Fibroblast of skin of back (primary cell): ENCODE measurements at places on chromosomes 3 and 15.

- DNase-seq = no peak
These were observed 60.0 kb downstream of the AKAP13 start for GRCh38 chr15:85440451-85440850.

DNA sequence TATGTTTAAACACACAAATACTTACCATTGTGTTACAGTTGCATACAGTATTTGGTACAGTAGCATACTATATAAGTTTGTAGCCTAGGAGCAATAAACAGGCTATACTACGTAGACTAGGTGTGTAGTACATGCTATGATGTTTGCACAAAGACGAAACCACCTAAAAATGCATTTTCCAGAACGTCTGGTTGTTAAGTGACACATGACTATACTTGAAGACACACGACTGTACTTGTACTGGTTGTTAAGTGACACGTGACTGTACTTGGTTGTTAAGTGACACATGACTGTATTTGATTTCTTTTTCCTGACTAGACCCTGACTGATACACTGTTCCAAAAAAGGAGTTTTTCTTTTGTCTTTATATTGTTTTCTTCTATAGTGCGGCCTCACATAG, 34.1 kb downstream of the RAB8B start:
- DNase-seq = no peak

GRCh38 chr3:169699536-169700050, 36.1 kb upstream of the MECOM start:
- peak; percentile 5 for DNase-seq

GRCh38 chr3:140251678-140252077, 316.7 kb downstream of the CLSTN2 start:
- no peak for DNase-seq

GRCh38 chr15:39310633-39311032, 270.2 kb upstream of the THBS1 start:
- DNase-seq = no peak

GRCh38 chr3:146543461-146544001, 876 bp downstream of the PLSCR1 start:
- peak; percentile 20 for DNase-seq

DNA sequence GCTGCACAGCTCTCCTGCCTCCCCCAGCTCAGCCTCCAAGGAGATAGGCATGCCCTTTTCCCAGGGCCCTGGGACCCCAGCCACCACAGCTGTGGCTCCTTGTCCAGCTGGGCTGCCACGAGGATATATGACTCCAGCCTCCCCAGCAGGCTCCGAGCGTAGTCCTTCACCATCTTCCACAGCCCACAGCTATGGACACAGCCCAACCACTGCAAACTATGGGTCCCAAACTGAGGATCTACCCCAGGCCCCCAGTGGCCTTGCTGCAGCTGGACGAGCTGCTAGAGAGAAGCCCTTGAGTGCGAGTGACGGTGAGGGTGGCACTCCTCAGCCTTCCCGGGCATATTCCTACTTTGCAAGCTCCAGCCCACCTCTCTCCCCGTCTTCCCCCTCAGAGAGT, 20.5 kb upstream of the APEH start:
- no peak for DNase-seq

- no peak for DNase-seq
These were observed 353.9 kb upstream of the NAALADL2 start for GRCh38 chr3:174505266-174505665.

DNA sequence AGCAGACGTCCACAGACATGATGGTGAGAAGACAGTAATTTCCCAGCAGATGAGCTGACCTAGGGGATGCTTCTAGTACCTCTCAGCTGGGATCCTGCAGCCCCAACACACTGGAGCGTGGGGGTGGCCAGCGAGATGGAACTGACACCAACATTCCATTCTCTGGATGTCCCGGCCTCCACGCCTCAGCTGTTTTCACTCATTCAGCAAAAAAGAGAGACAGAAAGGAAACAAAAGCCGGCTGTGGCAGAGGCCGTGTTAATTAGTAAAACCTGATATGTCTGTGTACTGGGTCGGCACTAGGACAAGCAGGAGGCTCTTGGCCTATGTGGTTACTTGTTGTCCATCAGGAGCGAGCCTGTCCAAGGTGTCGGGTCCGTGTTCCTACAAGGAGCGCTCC, 82.6 kb upstream of the MYZAP start:
- peak; percentile 57 for DNase-seq

DNA sequence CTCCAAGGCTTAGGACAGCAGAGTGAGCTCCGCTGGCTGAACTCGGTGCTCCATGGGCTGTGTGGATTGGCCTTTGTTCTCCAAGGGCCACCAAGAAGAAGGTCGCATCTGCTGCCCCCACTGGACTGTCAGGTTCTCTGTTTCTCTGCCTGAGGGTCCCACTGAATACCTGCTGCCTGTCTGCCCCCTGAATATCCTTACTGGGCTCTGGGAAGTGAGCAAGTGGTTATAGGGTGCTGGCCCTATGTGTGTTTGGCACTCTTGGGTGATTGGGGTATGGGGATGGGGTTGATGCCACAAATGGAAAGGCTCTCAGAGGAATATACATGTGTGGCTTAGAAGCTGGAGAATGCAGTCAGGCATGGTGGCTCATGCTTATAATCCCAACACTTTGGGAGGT, 82.3 kb downstream of the THSD4 start:
- no peak for DNase-seq

- DNase-seq = no peak
These were observed 19.2 kb downstream of the PXK start for GRCh38 chr3:58351920-58352319.

DNA sequence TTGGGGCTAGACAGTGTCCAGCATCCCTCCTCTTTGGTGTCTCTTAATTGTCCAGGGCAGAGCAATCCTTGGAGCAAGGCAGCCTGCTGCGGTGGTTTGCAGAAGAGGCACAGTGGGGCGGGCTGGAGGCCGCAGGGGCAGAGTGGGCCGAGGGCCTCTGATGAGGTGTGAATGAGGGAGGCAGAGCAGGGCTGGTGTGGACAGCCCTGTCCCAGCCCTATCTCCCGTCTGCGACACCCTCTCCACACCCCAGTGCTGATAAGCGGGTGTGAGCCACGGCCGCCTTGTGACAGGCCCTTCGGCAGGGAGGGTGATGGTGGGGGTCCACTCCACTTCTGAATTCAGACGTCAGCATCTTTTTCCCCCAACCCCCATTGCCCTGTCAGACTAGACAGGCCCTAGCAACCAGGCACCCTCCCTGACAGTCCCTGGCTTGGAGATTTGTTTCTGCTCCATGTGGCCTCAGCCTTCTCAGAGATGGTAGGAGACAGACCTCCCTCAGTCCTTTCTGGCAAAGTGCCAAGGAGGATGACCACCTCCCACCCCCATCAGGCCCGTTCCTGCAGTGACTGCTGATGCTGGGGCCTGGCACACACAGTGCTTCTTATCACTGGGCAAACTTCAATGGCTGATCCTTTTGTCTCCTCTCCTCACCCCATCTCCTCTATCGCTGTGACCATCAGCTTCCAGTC, 37.3 kb downstream of the EXOG start:
- DNase-seq = no peak

- peak; percentile 51 for DNase-seq
These were observed 40.1 kb upstream of the EPHB1 start for GRCh38 chr3:134754768-134755559.

DNA sequence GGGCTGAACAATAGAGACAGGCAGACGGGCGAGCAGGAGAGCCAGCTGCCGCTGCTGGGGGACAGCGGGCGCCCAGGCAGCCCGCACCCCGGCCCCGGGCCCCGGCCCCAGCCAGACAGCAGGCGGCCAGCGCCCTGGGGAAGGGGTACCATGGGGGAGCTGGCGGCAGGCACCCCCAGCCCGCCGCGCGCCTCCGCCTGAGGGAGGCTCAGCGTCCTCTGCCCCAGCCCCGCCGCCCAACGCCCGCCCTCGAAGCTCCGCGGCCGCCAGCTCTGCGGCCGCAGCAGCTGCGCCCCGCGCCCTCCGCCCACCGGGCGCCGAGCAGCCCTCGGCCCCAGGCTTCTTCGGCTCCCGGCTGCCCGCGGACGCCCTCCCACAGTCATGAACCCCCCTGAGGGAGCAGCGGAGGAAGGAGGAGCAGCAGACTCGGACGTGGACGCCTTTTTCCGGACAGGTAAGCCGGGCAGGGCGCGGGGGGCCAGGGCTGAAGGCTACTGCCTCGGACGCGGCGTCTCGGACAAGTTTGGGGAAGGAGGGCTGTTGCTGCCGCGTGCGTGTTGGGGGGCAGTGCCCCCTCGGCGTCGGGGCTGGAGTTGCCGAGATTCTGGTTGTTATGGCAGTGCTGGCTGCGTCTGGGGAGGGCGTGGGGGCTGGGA, 41.6 kb upstream of the ROPN1 start:
- DNase-seq = peak; percentile 31

GRCh38 chr3:61809879-61810278, 248.5 kb downstream of the PTPRG start:
- DNase-seq = no peak

DNA sequence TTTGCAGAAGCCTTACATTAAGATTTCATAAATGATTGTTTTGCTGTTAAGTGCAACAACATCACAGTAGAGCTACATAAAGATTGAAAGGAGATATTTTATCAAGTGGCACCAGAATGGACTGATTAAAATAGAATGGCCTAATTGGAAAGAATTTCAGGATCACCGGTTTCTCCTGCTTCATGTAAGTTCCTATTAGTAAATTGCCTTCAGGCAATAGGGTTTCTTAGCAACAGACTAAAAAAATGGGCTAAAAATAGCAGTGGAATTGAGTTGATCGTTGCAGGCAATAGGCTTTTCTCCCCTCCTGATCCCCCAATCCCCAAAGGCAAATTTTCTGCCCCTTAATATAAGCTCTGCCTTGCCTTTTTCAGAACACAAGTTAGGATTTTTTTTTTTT, 917 bp downstream of the LNP1 start:
- peak; percentile 65 for DNase-seq

DNA sequence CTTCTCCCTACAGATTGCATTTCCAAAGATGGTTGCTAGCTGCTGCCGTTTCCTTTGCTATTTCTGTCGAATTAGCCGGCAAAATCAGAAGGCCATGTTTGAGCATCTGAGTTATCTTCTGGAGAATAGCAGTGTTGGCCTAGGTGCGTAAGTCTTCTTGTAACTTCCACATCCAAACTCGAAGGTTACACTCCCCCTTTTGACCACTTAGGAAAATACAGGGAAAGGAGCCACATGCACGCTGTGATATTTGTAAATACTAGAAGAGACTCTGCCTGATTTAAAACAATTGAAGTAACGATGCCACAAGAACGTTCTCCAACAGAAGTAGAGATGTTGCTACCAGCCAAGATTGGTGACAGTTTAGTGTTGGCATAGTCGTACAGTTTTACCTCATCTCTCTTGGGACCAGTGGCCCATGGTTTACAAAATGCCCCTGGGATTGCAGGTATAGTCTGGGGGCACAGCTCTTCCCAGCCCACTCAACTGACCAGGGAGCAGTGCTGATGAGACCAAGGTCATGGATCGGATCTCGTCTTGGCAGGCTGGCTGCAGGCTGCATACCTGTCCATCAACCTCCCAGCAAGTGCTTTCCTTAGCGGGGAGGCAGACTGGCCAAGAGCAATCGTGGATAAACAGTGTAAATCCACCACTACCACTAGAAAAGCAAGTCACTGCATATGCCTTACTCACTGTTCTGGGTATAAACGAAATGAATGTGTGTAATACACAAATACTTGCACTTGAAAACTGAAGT, 268.4 kb upstream of the CHRM5 start:
- DNase-seq = peak; percentile 12

DNA sequence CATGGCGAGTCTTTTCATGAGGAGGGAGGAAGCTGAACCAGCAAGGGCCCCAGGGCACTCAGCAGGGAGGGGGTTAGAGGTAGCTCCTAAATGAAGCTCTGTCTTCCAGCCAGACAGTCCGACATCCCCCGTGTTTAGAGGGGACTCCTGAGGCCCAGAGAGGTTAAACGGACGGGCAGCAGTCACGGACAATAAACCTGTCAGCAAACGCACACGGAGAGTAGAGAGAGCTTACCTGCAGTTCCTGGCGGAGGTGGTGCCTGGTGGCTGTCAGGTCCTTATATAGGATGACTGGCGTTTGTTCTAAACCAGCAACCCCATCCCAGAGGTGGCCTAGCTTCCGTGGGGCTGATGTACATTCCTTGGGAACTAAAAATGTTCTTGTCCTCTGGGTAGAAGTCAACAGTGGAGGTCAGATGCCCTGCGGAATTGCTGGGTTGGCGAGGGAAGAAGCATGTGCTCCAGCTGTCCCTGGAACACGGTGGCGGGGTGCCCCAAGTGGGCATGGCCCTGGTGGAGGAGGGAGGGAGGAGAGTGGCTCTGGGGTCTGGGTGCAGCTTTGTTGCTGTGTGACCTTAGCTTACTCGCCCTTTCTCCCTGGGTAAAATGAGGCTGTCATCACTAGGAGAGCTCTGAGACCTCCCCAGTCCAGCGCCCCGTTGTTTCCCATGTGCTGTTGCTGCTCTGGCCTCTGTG, 2.1 kb downstream of the GHRL start:
- DNase-seq = no peak

DNA sequence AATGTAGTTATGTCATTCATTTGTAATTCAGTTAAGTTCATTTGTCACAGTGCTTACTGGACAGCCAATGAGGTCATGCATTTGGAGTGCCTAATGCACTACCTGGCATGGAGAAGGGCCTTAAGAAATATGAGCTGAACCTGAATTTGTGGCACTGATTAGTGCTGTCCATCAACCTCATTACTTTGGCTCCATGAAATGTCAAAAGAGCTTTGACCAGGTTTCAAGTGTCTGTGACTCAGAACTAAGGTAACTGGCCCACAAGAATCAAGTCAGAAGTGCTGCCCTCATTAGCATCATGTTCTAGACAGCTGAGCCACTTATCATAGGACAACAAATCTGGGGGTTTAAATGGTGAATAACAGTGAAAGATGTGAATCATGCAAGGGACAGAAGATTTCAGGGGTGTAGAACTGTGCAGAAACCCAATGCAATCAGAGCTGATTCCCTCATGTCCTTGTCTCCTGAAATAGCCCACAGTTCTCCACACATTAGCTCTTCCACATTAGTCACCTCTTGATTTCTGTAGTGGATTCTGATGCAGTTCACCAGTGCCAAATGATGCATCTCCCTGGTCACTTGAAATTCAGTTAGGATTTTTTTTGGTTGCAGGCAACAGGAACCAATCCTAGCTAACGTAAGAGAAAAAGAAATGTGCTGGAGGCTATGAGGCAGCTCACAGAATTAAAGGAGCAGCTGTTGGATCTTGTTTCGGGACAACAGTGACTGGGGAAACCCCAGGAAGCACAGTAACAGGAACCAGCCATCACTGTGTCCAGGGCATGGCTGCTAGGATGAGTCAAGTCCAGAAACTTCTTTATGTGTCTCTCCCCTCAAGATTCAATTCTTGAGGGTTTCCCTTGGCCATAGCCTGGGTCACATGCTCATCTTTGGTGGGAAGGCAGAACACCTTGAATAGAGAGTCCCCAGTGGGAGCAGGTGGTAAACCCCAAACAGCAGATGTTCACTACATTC, 38.7 kb downstream of the CHST2 start:
- no peak for DNase-seq

DNA sequence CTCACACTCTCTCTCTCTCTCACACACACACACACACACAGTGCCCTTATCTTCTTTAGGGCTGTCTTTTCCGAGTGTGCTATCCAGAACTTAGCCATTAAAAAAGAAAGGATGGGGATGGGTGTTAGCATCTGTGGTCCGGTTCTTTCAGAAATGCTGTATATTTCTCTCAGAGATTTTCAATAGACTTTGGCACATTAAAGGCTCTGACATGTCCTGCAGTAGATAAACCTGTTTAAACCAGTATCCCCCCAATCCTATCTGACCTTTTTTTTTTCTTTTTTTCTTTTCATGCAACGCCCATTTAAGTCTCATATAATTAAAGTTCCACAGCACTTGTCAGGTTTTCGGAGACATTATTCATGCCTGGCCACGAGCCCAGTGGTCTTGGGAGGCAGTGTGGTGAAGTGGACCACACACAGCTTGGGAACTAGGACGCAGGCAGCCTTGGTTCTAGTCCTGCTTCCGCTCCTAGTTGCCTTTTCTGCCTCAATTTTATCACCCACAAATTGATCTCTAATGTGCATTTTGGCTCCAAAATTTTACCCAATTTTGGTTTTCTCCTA, 13.3 kb downstream of the CAV3 start:
- DNase-seq = no peak
